ENCODE measurements at places on chromosomes 11 and 22.

DNA sequence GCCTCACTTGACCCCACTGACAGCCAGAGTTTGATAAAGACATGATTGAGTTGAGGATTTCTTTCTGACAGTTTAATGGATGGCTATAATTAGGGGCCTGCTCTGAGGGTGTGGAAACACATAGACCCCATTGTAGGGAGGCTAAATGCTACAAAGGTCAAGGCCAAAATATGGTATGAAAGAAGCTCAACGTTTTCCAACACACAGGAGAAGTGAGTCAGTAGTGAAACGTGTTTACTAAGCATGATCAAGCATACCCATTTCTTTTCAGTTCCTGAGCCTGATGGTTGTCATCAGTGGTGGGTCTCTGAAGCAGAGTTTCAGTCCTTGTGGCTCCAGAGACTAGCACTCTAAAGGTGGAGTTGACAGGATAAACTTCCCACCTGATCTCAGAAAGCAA, 69.7 kb downstream of the SNX19 start:
- no peak for DNase-seq

- no peak for DNase-seq
These were observed 69.7 kb upstream of the SEPTIN5 start for GRCh38 chr22:19644314-19645223.

DNA sequence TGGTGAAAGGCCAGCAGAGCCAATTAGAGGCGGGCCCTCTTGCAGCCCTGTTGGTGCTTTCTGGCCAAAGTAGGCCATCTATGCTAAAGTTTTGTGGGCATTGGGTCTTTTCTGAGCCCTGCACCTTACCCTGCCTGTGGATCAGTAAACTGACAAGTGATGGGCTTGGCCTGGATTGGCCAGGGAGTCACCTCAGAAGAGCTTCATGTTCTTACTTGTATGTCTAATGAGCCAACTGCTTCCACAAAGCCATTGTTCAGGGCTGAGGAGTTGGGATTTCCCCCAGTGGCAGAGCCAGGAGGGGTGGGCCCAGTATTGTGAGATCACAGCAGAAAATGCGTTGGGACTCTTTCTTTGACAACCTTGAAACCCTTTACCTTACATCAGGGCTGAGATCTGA, 90.4 kb downstream of the CWC15 start:
- DNase-seq = no peak

GRCh38 chr11:37560991-37561390, 963.0 kb upstream of the RAG2 start:
- no peak for DNase-seq

GRCh38 chr22:30198152-30198825, 48.3 kb downstream of the LIF start:
- DNase-seq = no peak

DNA sequence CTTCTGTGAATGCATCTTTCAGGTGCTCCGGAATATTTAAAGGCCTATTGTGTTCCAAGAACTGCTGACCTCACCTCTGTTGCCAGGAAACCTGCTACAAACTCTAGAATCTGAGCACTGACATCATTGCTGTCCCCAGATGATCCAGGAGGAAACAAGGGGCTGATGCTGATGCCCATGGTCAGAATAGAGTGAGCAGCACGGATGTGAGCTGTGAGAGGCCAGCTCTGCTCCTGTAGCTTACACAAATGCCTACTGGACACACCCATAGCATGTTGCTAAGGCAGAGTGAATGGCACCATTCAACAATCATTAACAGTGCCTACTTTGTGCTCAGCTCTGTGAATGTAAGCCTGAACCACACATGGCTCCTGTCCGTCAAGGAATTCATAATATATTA, 276.7 kb upstream of the API5 start:
- DNase-seq = no peak

GRCh38 chr22:34669001-34669400, 397.0 kb upstream of the ISX start:
- DNase-seq = no peak

GRCh38 chr11:58844361-58845005, at the start of gene GLYATL2:
TSS of gene GLYATL2 (minus strand) at chr11:58844704. CDS start at chr11:58839612, 5,092 bp downstream.
- DNase-seq = no peak

- peak; percentile 23 for DNase-seq
These were observed 4.4 kb downstream of the CACNA1I start for GRCh38 chr22:39574779-39575551.

GRCh38 chr11:92682952-92683351, 286.5 kb upstream of the MTNR1B start:
- no peak for DNase-seq

DNA sequence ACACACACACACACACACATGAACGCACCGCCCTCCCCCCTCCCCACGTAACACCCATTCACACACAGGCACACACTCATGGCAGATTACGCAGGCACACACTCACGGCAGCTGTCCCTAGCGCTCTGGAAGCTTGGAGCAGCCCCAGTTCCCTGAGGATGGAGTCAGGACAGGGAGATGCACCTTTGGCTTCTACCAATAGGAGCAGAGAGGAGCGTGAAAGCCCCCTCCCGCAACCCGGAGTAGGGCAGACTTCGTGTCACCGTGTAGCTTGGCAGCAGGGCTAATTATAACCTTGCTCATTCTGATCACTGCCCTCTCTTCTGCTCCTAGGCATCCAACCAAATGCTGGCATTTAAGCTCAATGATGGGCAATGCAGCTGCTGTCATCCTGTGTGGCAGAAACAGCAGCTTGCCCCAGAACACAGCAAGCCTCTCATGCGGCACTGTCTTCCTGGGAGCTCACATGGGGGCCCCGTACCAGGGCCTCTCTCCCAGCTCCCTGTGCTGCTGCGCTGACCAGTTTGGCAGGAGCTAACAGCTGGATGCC, 31.9 kb downstream of the ANKK1 start:
- no peak for DNase-seq

GRCh38 chr11:120622189-120622875, 110.8 kb downstream of the GRIK4 start:
- DNase-seq = no peak

DNA sequence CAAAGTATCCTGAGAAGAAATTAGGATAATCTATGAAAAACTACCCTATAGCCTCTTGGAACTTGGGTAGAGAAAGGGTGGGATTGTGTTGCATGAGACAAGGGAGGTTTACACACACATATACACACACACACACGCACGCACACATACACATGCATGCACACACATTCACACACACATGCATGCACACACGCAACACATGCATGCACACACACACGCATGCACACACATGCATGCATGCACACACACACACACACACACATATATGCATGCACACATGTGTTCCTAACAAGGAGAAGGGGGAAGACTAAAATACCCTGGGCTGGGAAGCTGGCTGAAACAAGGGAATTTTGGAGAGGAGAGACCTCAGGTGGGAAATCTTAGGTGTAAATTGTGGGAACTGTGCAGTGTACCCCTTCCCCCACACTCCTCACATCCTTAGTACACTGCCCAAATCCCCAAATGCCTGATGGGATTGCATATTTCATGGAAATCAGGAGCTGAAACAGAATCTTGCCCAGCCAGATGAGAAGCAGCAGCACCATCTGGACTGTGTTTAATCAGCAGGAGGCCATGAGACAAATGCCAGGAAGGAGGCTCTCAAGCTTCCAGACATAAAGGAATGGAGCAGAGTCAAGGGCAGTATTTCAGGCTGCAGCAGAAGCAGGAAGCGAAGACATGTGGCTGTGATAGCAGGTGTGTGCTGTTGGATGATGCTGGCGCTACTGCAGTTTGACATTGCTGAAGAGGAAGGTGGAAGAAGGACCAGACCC, 14.6 kb upstream of the POLD3 start:
- DNase-seq = no peak

GRCh38 chr11:76671237-76671592, 668 bp upstream of the LRRC32 start:
- DNase-seq = no peak

GRCh38 chr22:27583856-27584255, 217.7 kb downstream of the MN1 start:
- no peak for DNase-seq

DNA sequence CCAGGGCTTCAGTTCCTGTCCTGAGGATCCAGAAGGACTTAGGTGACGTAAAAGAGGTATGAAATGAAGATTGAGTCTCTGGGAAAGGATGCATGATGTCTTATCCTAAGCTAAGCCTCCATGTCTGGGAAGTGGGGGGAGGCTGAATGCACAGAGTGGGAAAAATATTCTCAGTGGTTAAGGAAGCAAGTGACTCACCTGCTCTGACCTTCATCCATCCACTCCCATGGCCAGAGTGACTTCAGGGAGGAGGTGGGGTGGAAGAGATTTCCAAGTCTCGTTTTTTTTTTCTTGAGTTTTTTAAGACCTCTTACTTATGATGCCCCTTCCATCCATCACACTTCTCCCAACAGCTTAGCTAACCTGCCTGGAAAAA, 32.5 kb upstream of the POLD3 start:
- DNase-seq = no peak

DNA sequence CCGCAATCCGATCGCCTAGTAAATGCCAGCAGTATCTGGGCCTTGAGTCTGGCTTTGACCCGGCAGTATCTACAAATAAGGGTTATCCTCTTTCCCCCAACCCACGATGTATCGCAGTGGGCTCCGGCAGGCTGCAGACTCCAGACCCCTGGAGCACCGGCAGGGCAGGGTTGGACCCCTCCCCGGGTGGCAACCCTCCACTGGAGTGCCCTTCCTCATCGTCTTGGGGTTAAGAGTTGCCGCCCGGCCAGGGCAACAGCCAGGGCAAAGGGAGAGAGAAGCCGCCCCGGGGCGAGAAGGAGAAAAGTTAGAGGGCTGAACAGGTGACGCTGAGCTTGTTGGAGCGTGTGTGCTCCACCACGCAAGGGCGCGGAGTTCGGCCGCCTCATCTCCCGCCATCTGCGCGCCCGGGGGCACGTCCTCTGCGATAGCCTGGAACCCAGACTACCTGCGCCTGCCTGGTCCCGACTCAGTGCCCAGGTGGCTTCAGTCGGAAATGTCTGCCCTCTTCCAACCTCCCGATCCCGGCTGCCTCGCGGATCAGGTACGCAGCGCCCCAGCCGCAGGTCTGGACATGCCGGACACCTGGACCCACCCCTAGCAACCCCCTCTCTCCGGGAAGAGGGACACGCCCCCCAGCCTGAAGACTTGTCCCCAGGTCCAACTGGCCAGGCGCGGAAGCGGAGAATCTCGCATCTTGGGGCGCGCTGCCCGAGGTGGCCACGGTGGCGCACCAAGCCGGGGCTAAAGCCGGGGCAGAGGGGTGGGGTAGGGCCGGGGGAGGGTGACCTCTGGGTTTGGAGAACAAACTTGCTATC, 1.2 kb downstream of the DSCAML1 start:
- no peak for DNase-seq

- no peak for DNase-seq
These were observed 138.0 kb upstream of the POU2AF2 start for GRCh38 chr11:111107501-111107900.

GRCh38 chr11:29616611-29617010, 400.2 kb downstream of the KCNA4 start:
- DNase-seq = peak; percentile 2

DNA sequence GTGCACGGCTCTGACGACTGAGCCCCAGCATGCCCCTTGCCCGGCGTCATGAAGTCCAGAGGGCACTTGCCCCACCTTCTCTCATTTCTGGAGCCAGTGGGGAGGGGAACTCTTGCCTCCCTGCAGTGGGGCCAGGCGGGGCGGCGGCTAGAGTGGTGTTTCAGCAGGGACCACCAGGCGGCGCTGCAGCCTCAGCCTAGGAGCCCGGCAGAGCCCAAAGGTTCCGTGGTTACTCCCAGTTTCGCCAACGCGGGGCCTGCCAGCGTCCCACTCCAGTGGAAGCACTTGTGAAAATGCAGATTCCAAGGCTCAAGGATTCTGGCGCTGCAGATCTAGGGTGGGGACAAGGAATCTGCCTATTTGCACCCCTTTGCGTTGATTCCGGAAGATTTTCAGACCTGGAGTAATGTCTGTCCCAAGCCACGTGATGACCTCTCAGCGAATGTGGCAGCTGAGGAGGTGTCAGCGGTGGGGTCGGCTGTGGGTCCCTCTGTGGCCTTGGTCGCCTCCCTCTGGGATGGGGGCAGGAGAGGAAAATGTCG, 55.7 kb downstream of the CD82 start:
- no peak for DNase-seq

DNA sequence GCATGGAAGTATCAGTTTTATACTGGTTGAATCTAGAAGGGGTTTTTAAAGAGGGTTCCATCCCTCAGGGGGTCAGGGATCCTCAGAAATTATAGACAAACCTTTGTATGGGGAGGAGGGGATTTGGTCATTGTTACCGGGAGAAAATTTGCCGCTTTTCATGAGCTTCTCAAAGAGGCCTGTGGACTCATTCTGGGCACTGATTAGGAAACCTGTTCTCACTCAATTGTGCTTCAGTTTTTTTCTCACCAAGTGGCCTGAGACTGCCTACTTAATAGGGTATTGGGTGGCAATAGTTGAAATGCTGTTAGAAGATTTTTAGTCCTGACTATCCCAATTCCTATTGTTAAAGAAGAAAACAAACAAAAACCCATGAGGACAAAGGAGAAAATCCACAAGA, 14.0 kb downstream of the MPEG1 start:
- DNase-seq = no peak

- no peak for DNase-seq
These were observed 4.3 kb upstream of the PNPLA5 start for GRCh38 chr22:43895986-43896645.

DNA sequence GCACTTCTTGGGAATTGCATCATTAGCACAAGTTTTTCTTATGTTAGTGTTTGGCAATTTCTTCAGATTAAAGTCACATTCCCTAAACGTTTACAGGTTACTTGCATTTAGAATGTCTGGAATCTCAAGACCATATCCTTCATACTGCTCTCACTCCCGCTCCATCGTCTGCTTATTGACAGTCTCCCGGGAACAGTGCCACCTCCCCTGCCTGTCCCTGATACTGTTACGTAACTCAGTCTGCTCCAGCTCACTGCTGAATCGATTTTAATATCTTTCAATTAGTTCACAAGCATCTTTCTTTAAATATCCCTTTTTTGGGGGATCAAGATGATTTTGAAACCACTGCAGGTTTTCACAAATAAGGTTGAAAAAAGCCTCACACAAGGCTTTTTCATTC, 48.2 kb downstream of the GLYATL2 start:
- no peak for DNase-seq

DNA sequence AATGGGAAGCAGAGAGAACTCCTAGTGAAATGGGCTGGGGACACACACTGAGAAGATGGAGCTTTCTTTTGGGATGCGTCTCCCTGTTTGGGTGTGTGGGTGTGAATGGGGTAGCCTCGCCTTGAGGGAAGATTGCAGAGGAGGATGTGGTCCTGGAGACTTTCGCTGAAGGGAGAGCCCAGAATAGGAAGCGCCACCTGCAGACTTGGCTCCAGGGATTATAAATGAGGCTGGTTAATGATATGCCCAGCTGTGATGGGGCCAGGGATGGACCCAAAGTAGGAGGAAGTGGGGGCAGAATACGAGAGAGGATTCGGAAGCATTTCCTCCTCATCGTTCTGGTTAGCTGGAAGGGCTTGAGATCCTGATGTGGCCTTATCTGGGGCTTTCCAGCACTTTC, 13.7 kb downstream of the RELT start:
- DNase-seq = no peak
